Activated CD4-positive, alpha-beta T cell treated with anti-CD3 and anti-CD28 coated beads for 36 hours (primary cell): ENCODE measurements at places on chromosomes 16 and 17. TPM values are rescaled to one million over a fixed set of nuclear protein-coding genes. Genes with fewer than 3 reads are reported as not detected.

TMED6 gene
- total RNA-seq, result 1.2 TPM

PPM1E gene
- not detected for total RNA-seq

IGFALS gene
- not detected for total RNA-seq

CD19 gene
- 0.80 TPM for total RNA-seq

ASIC2 gene
- not detected for total RNA-seq

CD300LF gene
- total RNA-seq, result not detected

CHTF18 gene
- total RNA-seq, result 82.2 TPM
